ENCODE measurements at places on chromosomes 5 and 9. TPM values are rescaled to one million over a fixed set of nuclear protein-coding genes. Genes with fewer than 3 reads are reported as not detected.

- no peak for DNase-seq
Measured at GRCh38 chr9:37337301-37337890, 85.1 kb upstream of the GRHPR start.

- no peak for DNase-seq
Measured at GRCh38 chr5:9667906-9668305, 37.8 kb upstream of the TAS2R1 start.

DNA sequence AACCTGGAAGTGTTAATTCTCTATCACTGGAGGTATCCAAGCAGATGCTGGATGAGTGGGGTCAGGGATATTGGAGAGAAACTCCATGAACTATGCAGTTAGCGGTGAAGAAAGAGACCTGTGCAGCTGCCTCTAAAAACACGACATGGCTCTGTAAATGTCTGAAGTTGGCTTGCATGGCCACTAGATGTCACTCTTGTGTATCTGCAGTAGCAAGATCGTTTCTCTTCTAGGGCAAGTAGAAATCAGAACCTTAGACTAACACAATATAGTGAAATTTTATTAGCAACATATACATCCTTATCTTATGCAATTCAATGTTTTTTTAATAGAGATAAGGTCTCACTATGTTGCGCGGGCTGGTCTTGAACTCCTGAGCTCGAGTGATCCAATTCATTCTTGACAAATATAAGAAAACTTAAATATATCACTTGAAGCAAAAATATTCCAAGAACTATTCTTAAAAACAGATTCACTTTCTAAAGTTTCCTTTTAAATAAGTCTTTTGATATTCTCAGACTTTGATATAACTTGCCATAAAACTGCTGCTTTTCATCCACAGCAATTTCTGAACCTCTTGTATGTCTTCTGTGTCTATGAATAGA, 2.9 kb downstream of the OR2S2 start:
- peak; percentile 78 for DNase-seq

- peak; percentile 80 for DNase-seq
Measured at GRCh38 chr5:150640311-150641005, at the start of gene SYNPO. Gene SYNPO (plus strand): TSS chr5:150640660. CDS start chr5:150648276, 7,616 bp downstream.

The MSX2 gene
- polyA plus RNA-seq = 7.2 TPM

GRCh38 chr9:19145881-19146280, 18.6 kb upstream of the PLIN2 start:
- DNase-seq = no peak

DNA sequence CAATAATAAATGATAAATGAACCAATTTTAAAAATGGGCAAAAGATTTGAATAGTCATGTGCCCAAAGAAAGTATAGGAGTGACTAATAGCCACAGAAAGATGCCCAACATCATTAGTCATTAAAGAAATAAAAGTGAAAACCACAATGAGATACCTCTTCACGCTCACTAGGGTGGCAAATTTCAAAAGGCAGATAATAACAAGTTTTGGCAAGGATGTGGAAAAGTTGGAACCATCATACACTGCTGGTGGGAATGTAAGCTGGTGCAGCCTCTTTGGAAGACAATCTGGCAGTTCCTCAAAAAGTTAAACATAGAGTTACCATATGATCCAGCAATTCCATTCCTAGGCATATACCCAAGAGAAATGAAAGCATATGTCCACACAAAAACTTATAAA, 1819.8 kb downstream of the MAT2B start:
- no peak for DNase-seq

The ALDH1A1 gene
- polyA plus RNA-seq = 7.0 TPM
